Central memory CD8-positive, alpha-beta T cell (primary cell): ENCODE measurements at places on chromosomes 3 and 15.

DNA sequence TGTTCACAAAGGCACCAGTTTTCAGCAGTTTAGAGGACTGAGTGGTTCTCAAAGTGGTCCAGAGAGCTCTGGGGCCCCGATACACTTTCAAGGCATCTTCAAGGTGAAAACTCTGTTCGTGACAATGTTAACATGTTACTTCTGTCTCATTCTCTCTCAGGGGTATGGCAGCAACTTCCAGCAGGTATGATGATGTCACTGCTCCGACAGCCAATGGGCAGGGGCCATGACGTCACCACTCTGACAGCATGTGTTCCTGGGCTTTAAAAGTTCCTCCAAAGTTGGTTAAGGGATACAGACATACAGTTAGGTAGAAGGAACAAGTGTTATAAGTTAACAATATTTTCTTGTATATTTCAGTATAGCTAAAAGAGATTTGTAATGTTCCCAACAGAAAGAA lies 87.9 kb downstream of the KLF15 start:
- H3K4me3 ChIP-seq, result no peak overlapping the region
- no peaks in the 10 kb centered on the region for H3K36me3 ChIP-seq
- no peak overlapping the region for H3K27ac ChIP-seq

DNA sequence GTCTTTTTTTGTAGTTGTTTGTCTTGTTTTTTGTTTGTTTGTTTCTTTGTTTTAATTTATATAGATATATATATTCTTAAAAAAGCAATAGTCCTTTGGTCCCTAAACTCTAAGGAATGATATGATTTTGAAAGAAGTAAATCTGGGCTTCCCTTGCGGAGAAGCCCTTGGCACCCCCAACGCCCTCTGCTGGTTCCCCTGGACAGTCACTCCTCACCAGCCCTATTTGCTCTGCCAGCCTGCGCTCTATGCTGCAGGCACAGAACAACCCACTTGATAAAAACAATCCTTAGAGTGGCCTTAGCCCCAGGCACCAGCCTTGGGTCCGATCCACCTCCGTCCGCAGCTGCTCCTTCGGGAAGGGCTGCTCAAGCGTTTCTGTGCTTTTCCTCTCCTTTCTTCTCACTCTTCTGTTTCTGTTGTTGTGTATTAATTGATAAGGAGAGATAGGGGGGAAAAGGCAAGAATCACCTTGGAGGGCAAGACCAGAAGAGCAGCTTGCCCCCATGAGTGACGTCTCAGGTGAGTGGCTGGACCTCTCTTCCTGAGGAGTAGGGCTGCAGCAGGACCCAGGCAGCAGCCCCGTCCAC lies 13.7 kb upstream of the PARP6 start:
- no peaks in the 10 kb centered on the region for H3K4me1 ChIP-seq
- no peak overlapping the region for H3K4me3 ChIP-seq
- no peaks in the 10 kb centered on the region for H3K27me3 ChIP-seq
- no peak for DNase-seq
- peaks cover 4% of the 10 kb centered on the region for H3K36me3 ChIP-seq

GRCh38 chr15:39127151-39127790 lies 453.6 kb upstream of the THBS1 start:
- DNase-seq, result no peak
- no peak overlapping the region for H3K4me3 ChIP-seq
- H3K36me3 ChIP-seq, result no peaks in the 10 kb centered on the region
- no peak overlapping the region for H3K27ac ChIP-seq

- H3K36me3 ChIP-seq, result peaks cover 2% of the 10 kb centered on the region
- H3K27me3 ChIP-seq, result peaks cover 18% of the 10 kb centered on the region
- H3K4me1 ChIP-seq, result peaks cover 8% of the 10 kb centered on the region
These were observed 3.6 kb upstream of the NMD3 start for GRCh38 chr3:161217496-161217895.

GRCh38 chr15:85941186-85941855 lies 138.3 kb upstream of the AGBL1 start:
- no peak for DNase-seq
- H3K27me3 ChIP-seq, result peaks cover 30% of the 10 kb centered on the region
- H3K36me3 ChIP-seq, result no peaks in the 10 kb centered on the region
- no peak overlapping the region for H3K4me3 ChIP-seq
- no peak overlapping the region for H3K27ac ChIP-seq

GRCh38 chr3:71226565-71227269 lies 356.8 kb downstream of the FOXP1 start:
- no peaks in the 10 kb centered on the region for H3K27me3 ChIP-seq
- peaks cover 37% of the 10 kb centered on the region for H3K4me1 ChIP-seq
- DNase-seq, result peak; percentile 80
- peak overlapping the region; percentile 85 for H3K27ac ChIP-seq
- peak overlapping the region; percentile 83 for H3K4me3 ChIP-seq
